G401 (cell line): ENCODE measurements at places on chromosomes 7 and 10.

GRCh38 chr10:130371666-130372065, 235.5 kb downstream of the GLRX3 start:
- DNase-seq: peak; percentile 25

GRCh38 chr7:142590830-142591457, 158.3 kb upstream of the PRSS1 start:
- no peak for DNase-seq

GRCh38 chr7:111760043-111760442, 197.8 kb upstream of the IMMP2L start:
- no peak for DNase-seq

DNA sequence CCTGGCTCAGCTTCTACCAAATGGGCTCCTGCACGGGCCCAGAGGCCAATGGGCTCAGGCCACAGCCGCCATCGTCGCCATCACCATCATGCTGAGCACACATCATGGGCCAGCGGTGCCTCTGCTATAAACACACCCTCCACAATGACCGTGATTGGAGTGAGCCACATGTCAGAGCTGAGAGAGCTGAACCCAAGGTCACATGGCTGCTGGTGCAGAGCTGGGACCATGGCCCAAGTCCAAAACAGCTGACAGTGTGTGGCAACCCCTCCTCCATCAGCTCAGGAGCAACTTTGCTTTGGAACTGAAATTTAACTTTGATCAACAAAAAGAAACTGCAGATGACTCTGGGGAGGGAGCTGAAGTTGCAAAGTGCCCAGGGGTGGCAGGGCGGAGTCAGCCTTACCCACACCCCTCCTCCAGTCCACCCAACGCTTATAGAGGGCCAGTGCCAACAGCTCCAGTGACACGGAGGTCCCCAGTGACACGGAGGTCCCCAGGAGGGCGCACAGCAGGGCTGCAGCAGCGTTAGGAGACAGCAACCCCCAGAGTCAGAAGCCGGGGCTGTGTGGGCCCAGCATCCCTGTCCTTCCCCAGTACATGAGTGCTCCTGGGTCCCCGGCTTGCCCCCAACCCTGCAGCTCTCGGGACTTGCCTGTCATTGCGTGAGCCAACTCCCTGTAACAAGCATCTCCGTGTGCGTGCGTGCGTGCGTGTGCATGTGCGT, 249.6 kb downstream of the ELFN1 start:
- DNase-seq: no peak

DNA sequence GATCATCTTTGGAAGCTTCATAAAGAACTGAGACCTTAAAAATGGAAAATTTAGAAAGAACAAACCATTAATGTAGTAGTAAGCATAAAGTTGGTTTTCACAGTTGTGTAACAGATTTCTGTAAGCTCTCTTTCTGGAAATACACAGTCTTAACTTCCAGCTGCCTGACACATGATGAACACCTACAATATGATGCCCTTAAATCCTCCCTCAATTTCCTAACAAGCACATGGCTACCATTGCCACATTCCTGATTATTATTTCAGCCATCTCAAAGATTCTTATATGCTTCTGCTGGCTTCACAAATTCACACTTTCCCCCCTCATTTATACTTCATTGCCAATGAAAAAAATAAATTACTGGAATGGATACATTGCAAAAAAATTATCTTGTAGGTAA, 49.4 kb downstream of the PLXDC2 start:
- DNase-seq: no peak

GRCh38 chr7:104814671-104815400, 199.2 kb upstream of the KMT2E start:
- peak; percentile 9 for DNase-seq
